ENCODE measurements at places on chromosomes 1 and 21.

DNA sequence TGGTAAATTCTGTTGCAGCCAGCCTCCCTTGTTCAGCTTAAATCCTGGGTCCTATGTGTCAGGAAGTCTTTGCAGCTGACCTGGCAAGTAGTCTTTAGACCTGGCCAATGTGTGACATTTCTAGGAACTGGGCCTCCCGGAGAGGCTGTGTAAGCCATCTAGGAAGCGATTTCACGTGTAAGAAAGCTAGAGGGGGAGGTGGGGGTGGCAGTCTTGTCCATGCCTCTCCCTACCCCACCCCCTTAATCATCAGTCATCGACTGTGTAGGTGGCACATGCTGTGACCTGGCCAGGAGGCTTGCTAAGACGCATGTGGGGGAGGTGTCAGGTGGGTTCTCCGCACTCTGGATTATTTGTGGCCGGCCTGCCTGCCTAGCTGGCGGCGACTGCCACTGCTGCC lies 8.4 kb downstream of the C1orf226 start:
- DNase-seq = no peak

- no peak for DNase-seq
Observed at GRCh38 chr1:67739361-67739760, 54.4 kb downstream of the GADD45A start.

DNA sequence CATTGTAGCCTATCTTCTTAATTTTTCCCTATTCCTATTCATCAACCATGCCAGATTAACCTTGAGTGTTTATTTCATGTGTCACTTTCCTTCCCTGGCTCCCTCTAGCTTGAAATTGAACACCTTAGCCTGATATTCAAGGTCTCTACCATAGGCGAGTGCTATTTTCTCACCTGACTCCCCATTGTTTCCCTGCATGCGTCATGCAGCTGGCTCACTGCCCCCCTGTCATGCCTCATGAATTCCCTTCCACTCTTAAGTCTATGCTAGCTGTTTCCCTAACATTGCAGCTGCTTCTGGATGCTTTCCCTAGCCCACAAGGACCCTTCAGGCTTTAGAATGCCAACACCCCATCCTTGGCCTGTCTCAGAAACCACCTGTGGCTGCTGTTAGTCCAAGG lies 56.7 kb upstream of the CD1D start:
- no peak for DNase-seq

DNA sequence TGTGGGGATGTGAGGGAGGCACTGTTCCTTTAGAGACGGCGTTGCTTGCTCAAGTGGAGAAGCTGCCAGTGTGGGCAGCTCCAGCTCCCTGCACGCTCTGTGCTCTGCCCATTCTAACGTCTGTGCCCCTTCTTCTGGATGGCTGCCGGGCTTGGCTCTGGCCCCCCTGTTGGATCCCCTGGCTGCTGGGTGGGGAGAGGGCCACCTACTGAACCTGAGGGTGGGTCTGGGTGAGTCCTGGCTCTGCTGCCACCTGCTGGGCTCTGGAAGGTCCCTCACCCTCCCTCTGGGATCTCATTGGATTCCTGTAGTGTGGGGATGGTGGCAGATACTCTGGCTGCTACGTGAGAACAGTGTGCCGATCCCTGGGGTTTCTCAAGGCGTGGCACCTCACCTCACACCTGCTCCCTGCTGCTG lies 5.0 kb downstream of the PFKL start:
- DNase-seq = peak; percentile 34

DNA sequence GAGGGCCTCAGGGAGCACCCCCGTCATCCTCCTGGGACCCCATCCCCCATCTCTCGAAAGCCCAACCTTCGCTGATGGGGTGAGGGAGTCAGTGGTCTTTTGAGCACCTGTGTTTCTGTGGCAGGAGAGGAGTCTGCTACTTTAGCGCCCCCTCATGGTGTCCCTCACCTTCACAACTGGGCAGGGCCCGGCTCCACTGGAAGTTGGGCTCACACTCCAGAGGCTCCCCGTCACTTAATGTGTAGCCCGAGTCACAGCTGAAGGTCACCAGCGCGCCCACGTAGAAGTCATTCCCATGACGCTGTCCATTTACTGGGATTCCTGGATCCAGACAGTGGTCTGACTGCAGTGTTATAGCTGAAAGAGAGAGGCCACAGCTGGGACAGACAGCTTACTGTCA lies 139.5 kb upstream of the HMGB4 start:
- no peak for DNase-seq

DNA sequence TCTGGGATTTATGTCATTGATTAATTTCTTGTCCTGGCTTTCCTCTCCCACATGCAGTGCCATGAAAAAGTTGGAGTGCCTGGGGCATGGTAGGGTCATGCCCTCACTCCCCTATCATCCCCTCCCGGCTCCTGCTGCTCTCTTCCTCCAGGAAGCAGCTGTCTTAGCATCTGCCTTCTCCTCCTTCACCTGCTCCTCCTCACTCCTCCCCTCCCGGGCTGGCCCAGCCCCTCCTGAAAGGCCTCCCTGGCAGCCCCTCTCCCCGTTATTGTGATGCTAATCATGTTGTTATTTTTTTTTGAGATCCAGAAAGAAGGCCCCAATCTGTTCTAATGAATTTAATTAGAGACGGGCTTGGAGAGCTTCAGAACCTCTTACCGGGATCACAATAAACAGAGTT lies 36.3 kb upstream of the NFASC start:
- no peak for DNase-seq

- DNase-seq = peak; percentile 23
Observed at GRCh38 chr21:26736449-26736848, 108.8 kb downstream of the ADAMTS1 start.

- peak; percentile 52 for DNase-seq
Observed at GRCh38 chr1:178282949-178283367, 189.1 kb downstream of the RASAL2 start.

GRCh38 chr21:38544661-38545060 lies 46.4 kb upstream of the ERG start:
- peak; percentile 40 for DNase-seq

DNA sequence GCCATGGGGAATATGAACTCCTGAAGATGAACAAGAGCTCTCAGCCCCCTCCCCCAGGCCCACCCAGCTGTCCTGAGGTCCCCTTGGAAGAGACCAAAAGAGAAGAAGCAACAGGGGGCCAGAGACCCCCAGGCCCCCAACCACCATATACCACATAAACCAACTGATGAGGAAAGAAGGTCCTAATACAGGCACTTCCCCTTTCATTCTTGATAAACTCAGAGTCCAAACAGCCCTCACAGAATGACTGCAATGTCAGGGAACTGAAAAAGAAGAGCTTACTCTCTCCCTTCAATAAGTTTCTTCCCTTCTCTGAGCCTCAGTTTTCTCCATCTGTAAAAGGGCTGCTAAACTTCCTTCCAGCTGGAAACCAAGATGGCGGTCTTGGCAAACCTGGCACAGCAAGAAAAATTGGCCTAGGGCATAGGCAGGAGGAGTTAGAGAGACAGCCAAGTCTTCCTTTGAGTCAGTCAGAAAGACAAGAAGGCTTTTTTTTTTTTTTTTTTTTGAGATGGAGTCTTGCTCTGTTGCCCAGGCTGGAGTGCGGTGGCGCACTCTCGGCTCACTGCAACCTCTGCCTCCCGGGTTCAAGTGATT lies 90.5 kb downstream of the VWA5B1 start:
- no peak for DNase-seq

GRCh38 chr1:195715652-195716051 lies 892.6 kb downstream of the KCNT2 start:
- no peak for DNase-seq

GRCh38 chr1:106952776-106953175 lies 103.7 kb upstream of the PRMT6 start:
- peak; percentile 22 for DNase-seq

DNA sequence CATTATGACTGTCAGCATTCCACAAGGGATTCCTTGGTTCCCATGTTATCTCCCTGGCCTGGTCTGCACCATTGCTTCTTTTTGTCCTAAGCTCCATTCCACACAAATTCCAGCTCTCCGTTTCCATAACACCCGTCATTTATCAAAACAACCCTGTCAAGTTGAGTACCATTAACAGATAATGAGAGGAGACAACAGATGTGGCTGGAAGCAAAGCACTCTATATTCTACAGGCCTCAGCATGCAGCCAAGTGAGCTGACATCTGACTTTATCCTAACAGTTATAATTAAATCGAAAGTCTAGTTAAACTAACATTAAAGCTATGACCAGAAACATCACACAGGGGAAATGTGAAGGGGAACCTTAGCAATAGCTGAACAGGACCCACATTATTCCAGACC lies 110.4 kb downstream of the RERE start:
- DNase-seq = no peak

DNA sequence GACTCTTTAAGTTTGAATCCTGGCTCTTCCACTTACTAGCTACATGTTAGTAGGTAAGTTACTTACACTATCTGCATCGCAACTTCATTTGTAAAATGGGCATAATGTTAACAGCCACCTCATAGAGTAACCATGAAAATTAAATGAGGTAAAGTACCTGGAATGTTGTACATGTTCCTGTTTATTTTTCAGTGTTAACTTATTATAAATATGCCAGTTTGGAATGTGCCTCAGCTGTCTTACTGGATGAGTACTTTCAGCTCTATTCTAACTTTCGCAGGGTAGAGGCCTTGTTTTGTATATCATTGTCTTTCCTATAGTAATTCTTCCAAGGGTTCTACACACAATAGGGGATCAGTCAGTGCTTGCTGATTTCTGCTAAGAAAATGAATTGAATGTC lies 167.4 kb downstream of the DUSP10 start:
- peak; percentile 4 for DNase-seq

GRCh38 chr1:229579059-229579673 lies 20.7 kb upstream of the ABCB10 start:
- peak; percentile 20 for DNase-seq

DNA sequence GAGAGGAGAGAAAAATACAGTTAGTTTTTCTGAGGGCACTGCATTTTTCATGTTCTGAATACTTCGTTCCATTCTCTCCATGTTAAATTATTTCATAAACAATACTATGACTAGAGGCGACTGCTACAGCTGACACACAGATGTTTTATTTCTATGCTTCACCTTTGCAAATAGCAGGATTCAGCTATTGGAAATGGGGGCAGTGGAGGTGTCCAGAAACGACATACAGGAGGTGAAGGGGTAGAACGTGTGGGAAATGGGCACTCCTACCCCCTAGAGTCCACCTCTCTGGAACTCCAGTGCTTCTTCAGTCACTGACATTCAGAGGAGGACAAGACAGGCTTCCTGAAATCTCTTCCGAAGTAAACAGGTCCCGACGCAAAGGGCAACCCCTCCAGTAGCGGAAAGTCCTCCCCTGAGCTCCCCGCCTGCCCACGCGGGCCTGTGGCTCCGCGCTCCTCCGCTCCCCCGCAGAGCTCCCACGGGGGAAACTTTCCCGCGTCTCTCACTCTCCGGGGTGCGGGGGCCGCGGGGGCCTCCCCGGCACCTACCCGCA lies 480 bp downstream of the DPYD start:
- DNase-seq = peak; percentile 64

GRCh38 chr1:151953409-151954094 lies 40.1 kb downstream of the S100A10 start:
- no peak for DNase-seq

- no peak for DNase-seq
Observed at GRCh38 chr1:25561421-25562100, 18.2 kb downstream of the LDLRAP1 start.

- no peak for DNase-seq
Observed at GRCh38 chr1:99992760-99993467, 23.1 kb downstream of the SLC35A3 start.

DNA sequence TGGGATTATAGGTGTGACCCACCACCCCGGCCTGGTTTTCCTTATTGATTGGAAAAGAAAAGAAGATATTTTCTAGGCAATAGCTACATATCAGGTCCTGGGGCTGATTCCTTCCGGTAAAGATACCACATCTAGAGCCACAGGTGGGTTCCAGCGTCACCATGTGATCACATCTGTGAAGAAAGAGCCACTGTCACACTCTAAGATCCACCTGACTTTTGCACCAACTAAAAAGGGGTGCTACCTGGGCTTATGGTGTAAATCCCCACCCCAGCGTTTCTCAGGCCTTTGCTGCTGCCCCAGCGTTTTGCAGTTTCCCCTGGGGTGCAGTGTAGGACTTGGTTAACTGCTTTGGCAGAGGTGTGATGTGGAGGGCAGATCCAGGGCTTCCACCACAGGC lies 22.3 kb upstream of the PDE9A start:
- DNase-seq = no peak

DNA sequence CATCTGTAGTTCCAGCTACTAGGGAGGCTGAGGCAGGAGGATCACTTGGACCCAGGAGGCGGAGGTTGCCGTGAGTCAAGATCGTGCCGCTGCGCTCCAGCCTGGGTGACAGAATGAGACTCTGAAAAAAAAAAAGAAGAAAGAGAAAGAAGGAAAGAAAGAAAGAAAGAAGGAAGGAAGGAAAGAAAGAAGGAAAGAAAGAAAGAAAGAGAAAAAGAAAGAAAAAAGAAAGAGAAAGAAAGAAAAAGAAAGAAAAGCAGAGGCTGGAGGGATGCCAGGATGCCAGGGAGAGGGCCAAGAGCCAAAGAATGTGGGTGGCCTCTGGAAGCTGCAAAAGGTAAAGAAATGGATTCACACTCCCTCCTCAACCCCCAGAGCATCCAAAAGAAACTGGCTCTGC lies 8.2 kb upstream of the KCNE2 start:
- DNase-seq = no peak

GRCh38 chr1:51981555-51981954 lies 8.9 kb downstream of the RAB3B start:
- no peak for DNase-seq

GRCh38 chr1:86915737-86916235 lies 1.4 kb downstream of the HS2ST1 start:
- DNase-seq = no peak

DNA sequence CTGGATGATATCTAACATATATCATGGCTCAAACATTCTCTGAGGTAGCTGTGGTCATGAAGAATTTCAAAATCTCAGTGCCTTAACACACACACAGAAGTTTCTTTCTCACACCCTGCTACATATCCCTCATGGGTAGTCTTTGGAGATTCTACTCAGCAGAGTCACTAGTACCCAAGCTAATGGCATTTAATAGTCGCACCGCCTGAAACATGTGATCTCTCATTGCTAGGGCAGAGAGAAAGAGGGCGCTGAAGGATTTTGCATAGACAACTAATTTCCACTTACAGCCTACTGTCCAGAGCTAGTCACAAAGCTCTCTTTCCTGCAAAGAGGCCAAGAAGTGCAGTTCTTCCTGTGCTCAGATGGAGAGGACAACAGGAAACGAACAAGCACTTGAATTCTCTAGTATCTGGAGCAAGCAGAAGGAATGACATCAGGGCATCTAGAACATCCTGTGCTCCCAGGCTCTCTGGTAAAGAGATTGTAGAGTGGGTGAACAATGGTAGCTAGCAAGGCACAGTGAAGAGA lies 183.4 kb upstream of the PTBP2 start:
- peak; percentile 65 for DNase-seq
